ENCODE measurements at places on chromosomes 7 and 10. TPM values are rescaled to one million over a fixed set of nuclear protein-coding genes. Genes with fewer than 3 reads are reported as not detected.
A peak's percentile ranks its signal among the peaks of the same experiment; 100 is the strongest.

GRCh38 chr7:41779918-41780317 lies 77.0 kb upstream of the INHBA start:
- no peak for DNase-seq

Gene CPA1
- not detected for total RNA-seq

GRCh38 chr10:77004917-77005564 lies 632.6 kb downstream of the KCNMA1 start:
- DNase-seq, result no peak

Gene ASB4
- not detected for total RNA-seq

DNA sequence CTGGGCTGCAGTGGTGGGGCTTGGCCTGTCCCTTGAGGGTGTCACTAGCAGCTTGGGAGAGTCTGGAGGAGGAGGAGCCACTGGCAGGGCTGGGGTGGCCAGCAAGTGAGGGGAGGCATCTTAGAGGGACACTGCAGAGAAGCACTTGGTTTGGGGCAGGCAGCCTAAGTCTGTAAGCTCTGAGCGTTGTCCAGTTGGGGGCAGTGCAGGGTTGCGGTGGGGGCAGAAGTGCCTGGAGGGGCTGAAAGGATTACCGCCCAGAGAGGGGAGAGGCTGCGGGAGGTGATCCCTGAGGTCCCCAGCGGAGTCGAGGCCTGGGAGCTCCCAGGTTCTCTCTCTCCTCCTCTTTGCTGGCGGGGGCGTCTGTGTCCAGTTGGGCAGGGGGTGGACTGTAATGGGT lies 7.4 kb downstream of the ADCYAP1R1 start:
- DNase-seq, result no peak

DNA sequence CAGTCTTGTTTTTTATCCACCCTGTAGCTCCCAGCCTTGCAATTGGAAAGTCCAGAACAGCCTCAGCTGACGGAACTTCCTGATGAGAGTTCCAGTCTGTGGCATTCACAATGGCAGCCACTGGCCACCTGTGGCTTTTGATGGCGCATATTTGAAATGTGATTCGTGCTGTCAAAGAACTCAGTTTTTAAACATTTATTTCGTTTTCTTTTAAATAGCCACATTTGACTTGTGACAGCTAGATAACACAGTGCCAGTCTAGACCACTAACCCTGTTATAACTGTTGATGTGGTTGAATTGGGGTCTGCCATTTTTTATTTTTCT lies 97.3 kb downstream of the INPP5A start:
- peak; percentile 2 for DNase-seq

DNA sequence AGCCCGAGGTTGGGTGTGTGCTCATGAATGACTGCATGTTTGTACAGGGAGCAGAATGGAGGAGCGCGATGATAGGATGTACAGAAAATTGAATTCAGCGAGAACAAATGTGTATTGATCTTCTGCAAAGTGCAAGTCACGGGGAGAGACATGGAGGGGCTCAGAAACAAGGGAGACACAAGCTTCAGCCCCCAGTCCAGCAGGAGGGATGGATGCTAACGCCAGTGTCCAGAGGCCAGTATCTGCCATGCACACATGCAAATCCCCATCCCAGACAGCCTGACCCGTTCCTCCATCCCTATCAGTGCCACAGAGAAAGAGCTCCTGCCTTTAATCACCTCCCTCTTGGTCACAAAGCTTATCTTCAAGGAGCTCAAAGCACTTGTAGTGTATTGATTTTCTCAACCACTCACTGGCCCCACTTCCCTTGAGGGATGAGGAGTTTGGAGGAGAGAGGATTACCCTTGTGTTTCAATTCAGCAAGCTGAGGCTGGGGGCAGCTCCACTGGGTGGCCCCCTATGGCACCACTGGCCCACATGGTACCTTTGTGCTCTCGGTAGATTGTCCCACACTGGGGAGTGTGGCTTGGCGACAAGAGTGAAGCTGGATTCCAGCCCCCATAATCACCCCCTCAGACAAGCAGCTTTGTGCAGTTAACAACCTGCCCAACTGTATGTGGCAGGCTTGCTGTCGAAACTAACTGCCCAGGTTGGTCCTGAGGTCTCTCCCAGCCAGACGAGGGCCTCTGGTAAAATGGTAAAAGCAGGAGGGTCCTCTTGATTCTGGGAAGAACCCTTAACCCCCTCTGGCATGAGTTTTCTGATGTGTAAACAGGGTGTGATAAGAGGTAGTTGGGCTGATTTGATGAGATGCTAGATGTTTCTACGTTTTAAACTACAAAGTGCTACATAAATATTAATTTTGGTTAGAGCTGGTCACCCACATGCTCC lies 151.6 kb upstream of the UNC5B start:
- DNase-seq, result no peak

GRCh38 chr10:130686689-130687300 lies 550.6 kb downstream of the GLRX3 start:
- DNase-seq, result no peak

Gene GIMAP2
- total RNA-seq, result 45.0 TPM

Gene BMI1
- 28.2 TPM for total RNA-seq

GRCh38 chr10:48947690-48948469 lies 8.2 kb upstream of the LRRC18 start:
- no peak for DNase-seq

Gene C10orf105
- total RNA-seq, result 0.36 TPM

Gene MKX
- total RNA-seq, result 0.15 TPM

Gene MMD2
- not detected for total RNA-seq

- no peak for DNase-seq
These were observed 10.1 kb downstream of the KCNIP2 start for GRCh38 chr10:101833466-101833865.

Gene PRTFDC1
- 0.99 TPM for total RNA-seq

DNA sequence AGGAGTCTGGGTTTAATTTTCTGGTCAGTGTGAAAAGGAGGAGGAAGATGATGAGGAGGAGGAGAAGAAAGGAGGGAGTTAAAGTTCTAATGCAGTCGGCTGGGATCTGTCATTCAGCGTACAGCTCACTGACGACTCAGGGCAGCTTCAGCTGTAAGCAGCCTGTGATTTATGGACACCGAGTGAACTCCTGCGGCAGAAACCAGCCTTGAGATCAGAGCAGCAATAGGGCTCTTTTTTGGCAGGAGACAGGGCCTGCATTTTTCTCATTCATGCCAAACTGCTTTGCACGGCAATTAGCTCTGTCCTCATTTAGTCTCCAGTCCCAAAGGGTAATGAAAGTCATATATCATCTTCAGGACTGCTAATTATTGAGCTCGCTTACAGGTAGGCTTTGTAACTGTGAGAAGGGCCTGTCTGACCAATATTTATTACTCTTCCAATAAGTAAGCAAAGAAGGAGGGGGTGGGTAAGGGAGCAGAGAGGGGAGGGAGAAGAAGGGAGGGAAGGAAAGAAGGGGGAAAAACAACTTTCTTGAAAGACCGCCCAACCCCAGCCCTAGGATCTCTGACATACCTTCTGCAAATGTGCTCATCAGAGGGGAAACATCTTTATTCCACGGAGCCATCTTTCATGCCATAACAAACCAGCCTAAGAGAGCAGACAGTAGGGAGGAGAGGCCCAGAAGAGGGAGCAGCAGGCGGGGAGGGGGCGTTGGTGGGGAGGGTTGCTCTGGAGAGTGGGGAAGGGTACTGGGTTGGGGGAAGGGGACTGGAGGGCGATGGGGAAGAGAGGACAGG lies 48.1 kb upstream of the COMTD1 start:
- no peak for DNase-seq

Gene GBX1
- total RNA-seq, result not detected

- no peak for DNase-seq
These were observed 124.2 kb upstream of the WDR11 start for GRCh38 chr10:120727001-120727400.

DNA sequence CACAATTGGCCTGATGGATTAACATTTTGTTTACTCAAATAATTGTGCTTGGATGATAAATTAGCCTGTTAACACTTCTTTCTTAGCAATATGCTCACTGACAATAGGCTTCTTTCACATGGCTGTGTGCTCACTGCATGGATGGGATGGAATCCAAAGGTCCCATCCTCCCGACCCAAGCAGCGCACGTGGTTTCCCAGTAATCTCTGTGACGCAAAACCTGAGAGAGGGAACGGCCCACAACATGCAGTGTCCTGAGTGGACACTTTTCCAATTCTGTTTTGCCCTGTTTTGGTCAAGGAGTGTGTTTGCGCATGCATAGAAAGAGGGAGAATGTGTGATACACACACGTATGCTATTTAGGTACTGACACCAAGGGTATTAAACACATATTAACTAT lies 42.1 kb upstream of the RASGEF1A start:
- no peak for DNase-seq

DNA sequence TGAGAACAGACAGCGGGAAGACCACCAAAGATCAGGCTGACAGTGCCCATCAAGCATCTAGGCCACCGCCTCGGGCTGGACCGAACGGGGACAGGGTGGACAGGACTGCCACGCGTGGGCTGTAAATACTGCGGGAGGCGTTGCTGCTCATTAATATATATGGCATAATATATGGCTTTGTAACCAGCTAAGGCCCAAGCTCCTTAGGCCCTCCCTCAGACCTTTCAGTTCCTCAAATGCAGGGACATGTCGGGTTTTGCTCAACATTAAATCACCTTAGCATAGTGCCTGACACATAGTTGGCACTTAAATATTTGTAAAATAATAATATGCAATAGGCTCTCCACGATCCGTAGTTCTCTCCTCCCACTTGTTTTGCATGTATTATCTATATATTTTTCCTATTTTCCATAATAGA lies 402 bp upstream of the TMEM168 start:
- DNase-seq, result no peak

- DNase-seq, result no peak
These were observed 7.3 kb downstream of the MMP21 start for GRCh38 chr10:125768219-125768855.

DNA sequence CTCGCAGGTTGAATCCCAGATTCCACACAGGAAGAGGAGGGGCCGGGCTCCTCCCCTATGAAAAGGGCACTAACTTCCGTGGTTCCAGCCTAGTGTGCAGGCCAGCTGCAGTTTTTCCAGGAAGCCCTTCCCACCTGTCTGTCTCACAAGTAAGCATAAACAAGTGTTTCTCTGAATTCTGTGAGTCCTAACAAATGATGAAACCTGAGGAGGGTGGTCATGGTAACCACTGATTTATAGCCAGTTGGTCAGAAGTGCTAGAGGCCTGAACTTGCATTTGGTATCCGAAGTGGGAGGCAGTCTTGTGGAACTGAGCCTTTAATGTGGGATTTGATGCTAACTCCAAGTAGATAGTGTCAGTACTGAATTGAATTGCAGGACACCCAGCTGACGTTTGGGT lies 54.7 kb upstream of the STEAP4 start:
- no peak for DNase-seq

DNA sequence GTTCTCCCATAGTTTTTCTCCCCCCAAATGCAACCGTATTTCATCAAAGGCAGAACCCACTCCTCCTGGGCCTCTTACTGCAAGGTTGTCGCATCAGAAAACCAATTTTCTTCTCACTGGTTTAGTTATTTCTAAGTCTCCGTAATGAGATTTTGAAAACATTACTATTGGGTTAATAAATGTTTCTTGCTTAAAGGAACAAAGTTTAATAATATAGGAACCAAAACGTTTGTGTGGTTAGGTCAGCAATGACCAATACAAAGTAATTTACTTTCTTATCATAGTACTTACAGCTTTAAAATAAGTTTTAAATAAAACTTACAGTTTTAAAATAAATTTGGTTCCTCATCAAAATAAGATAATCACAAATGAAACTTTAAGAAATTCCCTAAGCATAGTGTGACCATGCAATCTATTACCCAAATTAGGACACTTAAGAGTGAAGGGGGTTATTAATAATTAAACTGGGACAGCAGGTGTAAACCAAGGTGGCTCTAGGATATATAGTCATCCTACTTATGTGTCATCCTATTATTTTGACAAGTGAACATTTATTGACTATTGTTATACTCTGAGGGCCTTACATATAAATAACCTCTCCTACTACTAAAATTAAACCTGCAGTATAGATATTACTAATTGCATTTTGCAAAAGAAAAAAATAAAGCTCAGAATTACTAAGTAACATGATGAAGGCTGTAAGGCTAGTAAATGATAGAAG lies 415.4 kb upstream of the LRRN3 start:
- DNase-seq, result no peak

Gene LRRC17
- total RNA-seq, result not detected

Gene CYP3A7
- not detected for total RNA-seq

Gene UTF1
- total RNA-seq, result not detected

GRCh38 chr7:117719377-117719776 lies 153.9 kb downstream of the CTTNBP2 start:
- DNase-seq, result no peak

DNA sequence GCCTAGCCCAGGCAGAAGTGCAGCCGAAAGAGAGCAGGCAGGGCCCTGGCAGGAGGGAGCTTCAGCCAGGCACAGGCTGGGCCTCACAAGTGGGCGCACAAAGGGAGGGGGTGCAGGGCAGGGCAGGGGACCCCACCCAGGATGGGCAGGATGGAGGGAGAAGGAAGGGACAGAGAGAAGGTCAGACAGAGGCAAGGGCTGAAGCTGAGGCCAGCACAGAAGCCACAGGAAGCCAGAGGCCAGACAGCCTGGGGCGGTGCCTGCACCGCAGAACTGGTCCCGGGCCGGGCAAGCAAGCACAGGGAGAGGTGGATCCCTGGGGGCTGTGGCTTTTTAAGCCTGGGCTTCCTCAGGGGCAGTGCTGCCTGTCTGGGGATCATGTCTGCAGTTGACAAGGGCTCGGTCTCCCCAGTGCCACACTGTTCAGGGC lies 16.7 kb downstream of the NOS3 start:
- DNase-seq, result no peak

GRCh38 chr10:45239642-45240041 lies 75.8 kb downstream of the OR13A1 start:
- no peak for DNase-seq

Gene GHRHR
- not detected for total RNA-seq

DNA sequence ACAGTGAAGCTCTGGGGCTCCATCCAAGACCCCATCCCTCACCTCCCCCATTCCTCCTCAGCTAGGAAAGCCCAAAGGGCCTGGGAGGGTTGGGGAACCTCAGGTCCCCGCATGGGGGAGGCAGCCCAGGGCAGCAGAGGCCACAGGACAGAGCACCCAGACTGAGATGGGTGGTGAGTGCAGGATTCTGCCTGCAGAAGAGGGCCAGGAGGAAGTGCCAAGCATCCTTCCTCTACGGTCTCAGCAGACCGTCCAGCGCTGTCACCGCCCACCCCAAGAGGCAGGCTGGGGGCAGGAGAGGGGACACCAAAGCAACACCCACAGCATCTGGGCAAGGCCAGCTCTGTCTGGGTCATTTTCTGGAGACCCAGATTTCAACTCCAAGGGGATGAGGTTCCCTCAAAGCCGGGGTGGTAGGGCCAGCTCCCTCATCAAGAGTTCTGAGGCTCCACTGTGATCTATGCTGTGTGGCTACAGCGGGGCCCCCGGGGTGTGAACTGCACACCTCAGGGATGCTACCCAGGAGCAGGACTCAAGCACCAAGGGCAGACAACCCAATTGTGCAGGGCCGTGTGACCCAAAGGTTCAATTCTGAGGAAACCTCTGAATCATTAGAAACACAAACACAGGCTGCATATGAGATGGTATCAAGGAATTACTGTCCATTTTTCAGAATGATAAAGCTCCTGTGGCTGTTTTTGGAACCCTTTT lies 46.8 kb downstream of the CAMK2B start:
- DNase-seq, result no peak

Gene ACTR3C
- 3.1 TPM for total RNA-seq

Gene LIPF
- total RNA-seq, result not detected

Gene PON1
- total RNA-seq, result not detected
